ENCODE measurements at places on chromosomes 4 and X.
A peak's percentile ranks its signal among the peaks of the same experiment; 100 is the strongest.

GRCh38 chr4:174248407-174248806 lies 35.1 kb downstream of the FBXO8 start:
- no peak for DNase-seq

DNA sequence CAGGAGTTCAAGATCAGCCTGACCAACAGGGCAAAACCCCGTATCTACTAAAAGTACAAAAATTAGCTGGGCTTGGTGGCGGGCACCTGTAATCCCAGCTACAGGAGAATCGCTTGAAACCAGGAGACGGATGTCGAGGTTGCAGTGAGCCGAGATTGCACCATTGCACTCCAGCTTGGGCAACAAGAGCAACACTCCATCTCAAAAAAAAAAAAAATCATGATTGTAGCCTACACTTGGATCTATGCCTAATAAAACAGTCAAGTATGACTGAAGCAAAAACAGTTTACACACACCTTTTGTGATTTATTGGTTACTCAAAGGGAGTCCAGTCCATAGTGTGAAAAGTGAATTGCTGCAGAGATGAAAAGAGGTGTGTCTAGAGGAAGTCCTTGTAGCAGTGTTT lies 34.7 kb upstream of the TASL start:
- no peak for DNase-seq

DNA sequence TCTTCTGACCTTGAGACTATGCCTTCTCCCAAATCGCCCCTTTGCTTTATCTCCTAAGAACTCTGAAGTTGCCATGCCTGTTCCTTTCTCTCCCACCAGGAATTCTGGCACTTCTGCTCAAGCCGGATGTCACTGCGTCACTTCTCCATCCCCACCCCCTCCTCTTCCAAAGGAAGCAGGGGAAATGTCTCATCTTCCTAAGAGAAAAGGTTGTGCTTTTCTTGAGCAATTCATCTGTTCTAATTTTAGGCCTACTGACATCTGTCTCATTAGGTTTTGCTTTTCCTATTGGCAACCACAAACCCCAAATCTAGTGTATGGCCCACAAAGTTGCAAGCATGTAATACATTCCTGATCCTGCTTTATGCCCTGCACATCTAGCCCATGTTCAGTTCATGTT lies 163.1 kb upstream of the PLAC1 start:
- no peak for DNase-seq

GRCh38 chr4:4941751-4942150 lies 77.5 kb downstream of the CYTL1 start:
- no peak for DNase-seq

GRCh38 chrX:100647739-100648138 lies 3.7 kb downstream of the SRPX2 start:
- DNase-seq, result no peak

DNA sequence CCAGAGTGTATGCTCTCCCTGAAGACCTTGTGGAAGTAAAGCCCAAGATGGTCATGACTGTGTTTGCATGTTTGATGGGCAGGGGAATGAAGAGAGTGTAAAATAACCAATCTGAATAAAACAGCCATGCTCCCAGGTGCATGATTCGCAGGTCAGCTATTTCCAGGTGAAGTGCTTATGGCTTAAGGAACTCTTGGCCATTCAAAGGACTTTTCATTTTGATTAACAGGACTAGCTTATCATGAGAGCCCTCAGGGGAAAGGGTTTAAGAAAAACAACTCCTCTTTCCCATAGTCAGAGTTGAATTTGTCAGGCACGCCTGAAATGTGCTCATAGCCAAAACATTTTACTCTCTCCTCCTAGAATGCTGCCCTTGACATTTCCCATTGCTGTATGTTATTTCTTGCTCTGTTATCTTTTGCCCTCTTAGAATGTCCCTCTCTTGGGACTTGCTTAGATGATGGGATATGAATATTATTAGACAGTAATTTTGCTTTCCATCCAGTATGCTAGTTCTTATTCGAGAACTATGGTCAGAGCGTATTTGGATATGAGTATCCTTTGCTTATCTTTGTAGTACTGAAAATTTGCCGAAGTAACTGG lies 88.6 kb downstream of the PLS3 start:
- no peak for DNase-seq

DNA sequence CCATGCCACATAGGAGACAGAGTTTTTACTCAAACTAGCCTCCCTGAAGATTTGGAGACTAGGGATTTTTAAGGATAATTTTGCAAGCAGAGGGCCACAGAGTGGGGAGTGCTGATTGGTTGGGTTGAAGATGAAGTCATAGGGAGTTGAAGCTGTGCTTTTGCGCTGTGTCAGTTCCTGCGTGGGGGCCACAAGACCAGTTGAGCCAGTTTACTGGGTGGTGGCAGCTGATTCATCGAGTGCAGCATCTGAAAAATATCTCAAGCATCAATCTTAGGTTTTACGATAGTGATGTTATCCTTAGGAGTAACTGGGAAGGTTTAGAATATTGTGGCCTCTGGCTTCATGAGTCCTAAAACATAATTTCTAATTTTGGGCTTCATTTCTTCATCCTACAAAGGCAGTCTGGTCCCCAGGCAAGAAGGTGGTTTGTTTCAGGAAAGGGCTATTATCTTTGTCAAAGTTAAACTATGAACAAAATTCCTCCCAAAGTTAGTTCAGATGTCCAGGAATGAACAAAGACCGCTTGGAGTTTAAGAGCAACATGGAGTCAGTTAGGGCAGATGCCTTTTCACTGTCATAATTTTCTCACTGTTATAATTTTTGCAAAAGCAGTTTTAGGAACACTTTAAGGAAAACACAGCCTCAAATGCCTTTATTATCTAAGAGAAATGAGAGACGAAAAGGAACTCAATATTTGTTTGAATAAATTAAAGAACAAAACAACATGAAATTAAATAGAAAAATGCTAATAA lies 960.8 kb upstream of the PRKX start:
- DNase-seq, result no peak

DNA sequence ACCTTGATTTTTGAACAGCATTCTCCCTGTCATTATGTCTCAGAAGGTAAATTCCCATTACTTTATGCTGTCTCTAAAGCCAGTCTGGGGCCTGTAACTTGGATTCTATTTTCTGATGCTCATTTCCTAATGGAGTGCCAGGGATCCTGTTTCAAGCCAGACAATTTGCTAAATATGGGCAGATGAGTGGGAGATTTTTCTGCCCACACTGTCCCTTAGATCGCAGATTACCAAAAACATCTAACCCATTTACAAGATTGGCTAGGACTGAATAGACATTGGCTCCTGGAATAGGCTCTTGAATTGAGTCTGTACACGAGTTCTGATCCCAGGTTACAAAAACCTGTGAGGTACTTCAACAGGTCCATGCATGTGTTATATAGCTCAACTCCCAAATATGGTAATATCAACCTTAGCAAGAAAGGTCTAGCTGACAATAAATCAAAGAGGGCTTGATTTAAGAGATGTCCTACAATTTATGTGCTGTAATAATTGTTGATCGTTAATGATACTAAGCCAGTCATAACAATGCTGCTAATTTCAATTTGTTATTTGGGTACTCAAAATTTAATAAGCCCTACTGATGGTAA lies 5.7 kb downstream of the GPC3 start:
- DNase-seq, result no peak

DNA sequence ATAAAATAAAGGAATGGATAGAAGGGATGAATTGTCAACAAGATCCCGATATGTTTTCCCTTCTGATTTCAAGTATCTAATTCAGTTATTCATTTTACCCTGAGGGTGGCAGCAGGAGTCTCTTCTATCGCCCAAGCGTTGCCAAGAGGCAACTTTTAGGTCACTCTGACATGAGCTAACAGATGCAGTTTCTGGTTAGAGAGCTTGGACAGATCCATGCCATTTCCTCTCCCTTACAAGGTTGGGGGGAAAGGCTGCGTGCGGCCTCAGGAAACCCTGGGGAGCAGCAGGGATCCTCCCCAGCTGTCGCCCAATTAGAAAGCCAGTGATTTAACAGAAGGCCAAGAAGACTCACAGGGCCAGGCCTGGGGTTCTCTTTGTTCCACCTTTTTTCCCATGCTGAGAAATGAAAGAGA lies 35.3 kb upstream of the WAS start:
- DNase-seq, result peak; percentile 60

GRCh38 chrX:120660637-120661036 lies 30.8 kb upstream of the C1GALT1C1 start:
- no peak for DNase-seq
